Hypothalamus (tissue), 51 donors: ENCODE measurements at places on chromosomes 6 and 20.

GRCh38 chr6:124356276-124356810 is 552.7 kb downstream of the NKAIN2 start:
- no peak for DNase-seq

DNA sequence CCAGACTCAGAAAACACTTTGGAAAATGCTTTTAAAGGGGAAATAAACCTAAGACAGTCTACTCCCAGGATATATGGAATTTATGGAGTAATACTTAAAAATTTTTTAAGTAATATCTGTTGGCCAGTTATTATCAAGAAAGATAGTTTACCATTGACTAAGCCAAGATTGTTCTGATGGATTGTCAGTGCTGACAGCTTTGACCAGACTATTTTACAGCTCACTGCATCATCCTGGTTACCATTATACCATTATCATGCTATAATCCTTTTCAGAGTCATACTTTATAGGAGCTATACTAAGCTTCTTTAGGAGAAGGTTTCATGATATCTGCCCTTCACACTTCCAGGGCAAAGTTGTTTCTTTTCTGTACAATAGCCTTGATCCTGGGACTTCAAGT is 16.5 kb downstream of the GTF2H5 start:
- no peak for DNase-seq

GRCh38 chr20:63462244-63462643 is 10.2 kb downstream of the KCNQ2 start:
- DNase-seq = no peak

GRCh38 chr6:91483415-91484105 is 896.7 kb upstream of the MAP3K7 start:
- no peak for DNase-seq

GRCh38 chr6:20633566-20634340 is 99.5 kb downstream of the CDKAL1 start:
- DNase-seq = no peak

DNA sequence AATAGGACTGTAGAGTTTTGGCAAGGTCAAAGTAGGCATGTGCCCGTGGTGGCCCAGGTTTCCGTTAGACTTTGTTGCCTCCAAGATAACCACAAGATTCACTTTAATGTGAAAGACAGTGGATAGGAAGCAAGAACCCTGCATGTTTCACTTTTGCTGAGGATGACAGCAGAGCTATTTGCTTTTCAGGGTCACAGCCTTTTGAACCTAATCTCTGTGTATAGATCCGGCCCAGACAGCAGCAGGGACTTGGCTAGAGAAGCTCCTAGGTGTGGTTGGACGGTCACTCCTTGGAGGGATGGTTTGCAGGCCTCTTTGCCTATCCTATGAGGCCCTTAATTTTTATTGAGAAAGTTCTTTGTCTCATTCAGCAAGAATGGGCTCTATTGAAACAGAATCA is 538.8 kb downstream of the HACE1 start:
- DNase-seq = no peak

DNA sequence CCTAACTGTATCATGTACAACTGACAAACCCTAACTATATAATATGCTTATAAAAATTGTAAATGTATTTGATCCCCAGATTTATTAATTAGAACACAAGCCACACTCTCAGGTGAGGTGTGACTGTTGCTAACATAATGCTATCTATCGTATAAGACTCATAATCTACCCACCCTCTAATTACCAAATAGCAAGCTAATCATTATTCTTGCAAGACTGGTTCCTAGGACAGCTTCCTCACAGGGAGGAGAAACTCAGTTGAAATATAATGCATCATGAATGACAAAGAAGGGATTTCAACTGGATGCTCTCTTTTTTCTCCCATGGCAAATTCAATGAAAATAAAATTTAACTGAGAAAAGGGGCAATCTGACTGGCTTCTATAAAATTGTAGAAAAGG is 35.4 kb downstream of the ELOVL4 start:
- no peak for DNase-seq

DNA sequence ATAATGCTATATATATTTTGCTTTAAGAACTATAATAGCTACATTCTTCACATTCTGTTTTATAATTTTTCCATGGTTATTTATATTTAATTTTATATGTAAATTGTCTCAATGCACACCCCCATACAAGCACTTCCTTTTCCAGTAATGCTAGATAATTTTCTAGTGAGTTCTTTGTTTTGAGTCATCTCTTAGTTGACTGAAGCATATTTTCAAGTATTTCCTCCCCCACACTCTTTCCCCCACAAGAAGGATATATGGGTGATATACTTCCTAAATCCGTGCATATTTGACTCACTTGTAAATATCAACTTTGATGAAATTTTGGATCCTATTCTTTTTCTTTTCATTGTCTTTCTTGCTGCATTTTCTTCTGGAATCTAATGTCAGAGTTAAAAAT is 82.1 kb upstream of the SRSF6 start:
- DNase-seq = no peak

- DNase-seq = no peak
Observed at GRCh38 chr6:4294636-4295035, 159.3 kb upstream of the ECI2 start.

DNA sequence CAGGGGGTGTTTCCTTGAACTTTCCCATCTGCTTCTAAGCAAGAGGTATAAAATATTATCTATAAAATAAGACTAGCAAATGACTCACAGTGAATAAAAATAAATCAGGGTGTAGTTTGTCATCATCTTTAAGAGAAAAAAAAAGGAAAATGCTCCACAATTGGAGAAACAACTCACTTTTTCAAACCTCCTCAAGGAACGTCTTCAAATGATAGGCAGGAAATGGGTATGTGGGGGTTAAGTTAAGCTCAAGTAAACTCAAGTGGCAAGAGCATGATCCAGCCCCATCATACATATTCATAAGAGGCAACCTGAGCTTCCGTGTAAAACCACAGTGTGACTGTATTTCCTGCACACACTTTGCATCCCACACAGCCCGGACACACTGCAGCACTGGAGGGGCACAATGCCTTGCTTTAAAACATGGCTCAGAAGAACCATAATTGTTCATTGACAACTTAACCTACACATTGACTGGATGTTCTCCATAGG is 58.5 kb upstream of the CEP85L start:
- no peak for DNase-seq

GRCh38 chr6:42693725-42694323 is 28.6 kb downstream of the PRPH2 start:
- DNase-seq = no peak

DNA sequence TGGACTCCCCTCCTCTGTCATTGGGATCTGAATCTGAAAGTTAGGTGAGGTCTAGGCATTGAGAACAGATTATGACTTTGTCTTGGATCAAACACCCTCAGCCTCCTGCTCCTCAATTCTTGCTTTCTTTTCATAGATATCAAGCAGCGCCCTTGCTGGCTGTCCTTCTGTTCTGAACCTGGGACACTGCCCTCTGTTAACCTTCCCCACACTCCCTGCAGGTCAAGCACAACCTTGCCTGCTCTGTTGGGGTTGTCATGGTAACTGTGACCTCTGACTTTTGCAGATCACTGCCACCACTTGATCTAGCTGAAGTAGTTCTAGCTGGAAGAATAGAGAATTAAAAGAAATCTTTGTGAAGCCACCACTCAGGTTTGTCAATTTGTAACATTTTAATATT is 16.4 kb upstream of the MICA start:
- no peak for DNase-seq

DNA sequence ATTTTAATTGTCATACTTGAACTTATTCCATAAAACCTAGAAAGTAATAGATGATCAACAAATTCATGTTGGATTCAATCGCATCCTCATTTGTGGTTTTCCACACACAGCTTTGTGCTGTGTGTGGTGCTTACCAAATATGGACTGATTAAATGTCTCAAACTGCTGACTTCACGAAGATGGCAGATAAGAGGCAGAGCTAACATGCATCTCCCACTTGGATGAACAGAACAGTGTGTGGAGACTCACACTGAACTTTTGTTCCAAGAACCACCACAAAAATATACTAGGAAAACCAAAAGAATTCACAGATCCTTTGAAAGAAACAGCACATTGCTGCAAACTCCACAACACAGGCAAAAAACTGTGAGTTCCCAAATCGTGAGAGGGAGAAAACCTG is 603.7 kb downstream of the TENT5A start:
- no peak for DNase-seq

GRCh38 chr6:143232849-143233248 is 172.2 kb downstream of the AIG1 start:
- no peak for DNase-seq

DNA sequence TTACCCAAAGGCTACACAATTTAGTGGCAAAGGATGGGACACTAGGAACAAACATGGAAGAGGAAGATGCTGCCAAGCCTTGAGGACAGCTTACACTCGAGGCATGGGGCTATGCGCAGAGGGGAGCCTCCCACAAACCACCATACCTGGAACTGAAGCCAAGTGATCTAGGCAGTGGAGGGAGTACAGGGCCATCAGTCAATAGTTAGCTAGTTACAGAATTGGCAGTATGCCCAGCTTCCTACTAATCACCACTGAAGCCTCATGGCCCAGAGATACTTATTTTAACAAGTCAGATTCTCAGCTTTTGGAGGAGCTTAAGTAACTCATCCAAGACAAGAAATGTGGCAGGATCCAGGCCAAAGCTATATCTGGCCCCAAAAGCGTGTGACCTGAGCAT is 226.6 kb upstream of the MOCS1 start:
- no peak for DNase-seq

DNA sequence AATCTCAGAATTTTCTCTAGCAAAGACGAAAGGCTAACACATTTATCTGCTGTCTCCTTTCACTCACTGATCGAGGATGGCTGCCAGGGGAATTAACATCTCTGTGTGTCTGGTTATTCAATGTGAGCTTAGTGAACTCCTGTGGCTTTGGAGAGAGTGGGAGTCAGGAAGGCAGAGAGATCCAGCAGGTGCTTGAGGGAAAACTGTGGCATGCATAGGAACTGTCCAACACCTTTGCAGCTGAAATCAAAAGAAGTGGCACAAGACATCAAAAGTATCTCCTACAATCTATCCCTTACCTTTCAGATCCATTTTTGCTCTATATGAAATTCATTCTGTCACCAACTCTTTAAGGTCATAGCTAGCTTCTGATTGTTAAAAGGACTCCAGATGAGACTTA is 11.8 kb upstream of the FAM184A start:
- no peak for DNase-seq

- no peak for DNase-seq
Observed at GRCh38 chr6:128801621-128802020, 81.3 kb upstream of the LAMA2 start.

- DNase-seq = no peak
Observed at GRCh38 chr20:21004386-21005076, 101.6 kb downstream of the LINC00237 start.

DNA sequence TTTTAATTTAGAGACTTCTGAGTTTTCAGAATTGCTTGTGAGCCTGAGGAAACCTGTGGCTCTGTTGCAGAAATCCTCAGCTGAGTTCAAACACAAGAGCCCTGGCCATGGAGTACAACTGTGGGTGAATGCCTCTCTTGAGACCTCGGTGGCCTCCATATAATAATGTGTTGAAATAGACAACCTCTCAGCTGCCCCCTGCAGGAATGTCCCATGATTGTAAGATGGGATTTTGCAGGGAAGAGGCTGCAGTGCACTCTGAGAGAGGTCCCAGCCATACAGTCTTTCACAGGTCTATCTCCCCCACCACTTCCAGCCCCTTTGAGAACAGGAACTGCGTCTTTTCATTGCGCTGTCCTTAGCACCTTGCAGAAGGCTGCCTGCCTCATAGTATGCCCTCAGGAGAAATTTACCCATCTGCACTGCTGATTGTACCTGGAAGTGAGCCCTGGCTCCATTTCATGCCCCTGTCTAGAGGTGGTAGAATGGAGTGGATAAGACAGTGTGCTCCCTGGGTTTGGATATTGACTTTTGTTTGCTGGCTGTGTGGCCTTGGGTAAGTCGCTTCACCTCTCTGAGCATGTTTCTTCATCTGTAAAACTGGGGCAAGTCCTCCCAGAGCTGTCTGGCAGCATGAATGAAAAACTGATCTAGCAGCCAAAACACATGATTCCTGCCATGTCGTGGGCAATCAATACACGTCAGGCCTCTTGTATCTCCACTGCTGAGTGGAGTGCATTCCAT is 16.8 kb upstream of the CDH22 start:
- no peak for DNase-seq

- no peak for DNase-seq
Observed at GRCh38 chr6:10481101-10481500, 40.0 kb upstream of the GCNT2 start.

DNA sequence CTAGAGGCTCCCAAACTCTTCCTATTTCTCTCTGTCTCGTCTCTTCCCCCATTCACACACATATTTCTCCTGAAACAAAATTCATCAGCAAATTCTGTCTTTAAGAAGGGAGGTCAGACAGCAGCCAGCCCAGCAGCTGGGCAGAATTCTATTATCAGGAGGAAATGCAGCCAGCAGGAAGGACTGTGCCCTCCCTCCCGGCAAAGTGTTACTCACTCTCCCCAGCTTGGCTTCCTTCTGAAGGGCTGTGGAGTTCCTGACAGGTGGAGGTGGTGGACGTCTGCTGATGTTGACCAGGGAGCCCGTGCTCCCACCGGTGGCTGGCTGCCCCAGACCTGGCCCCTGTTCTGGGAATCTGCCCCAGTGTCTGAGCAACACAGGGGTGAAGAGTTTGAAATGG is 37.3 kb downstream of the KCNB1 start:
- no peak for DNase-seq

GRCh38 chr20:2320813-2321658 is 25.2 kb downstream of the TGM3 start:
- DNase-seq = no peak

DNA sequence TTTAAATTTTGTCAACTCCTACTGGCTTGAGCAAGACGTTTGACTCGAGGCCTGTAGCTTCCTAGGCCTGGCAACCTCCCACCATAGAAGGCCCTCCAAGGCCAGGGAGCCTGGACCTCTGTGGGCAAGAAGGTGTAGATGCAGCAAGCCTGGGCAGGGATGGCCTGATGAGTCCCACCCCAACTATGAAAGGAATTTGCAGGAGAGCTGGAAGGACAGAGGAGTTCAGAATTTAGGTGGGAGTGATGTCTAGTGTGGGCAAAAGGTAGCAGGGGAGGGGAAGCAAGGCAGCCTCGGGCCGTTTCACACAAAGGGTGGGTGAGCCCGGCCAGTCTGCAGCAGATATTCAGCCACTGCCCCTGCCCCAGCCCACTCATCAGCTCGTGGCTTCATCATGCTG is 245.2 kb downstream of the CDH26 start:
- no peak for DNase-seq

- DNase-seq = no peak
Observed at GRCh38 chr6:163460307-163460782, 45.8 kb downstream of the QKI start.

GRCh38 chr6:87723170-87724078 is 21.4 kb upstream of the AKIRIN2 start:
- peak; percentile 67 for DNase-seq

- no peak for DNase-seq
Observed at GRCh38 chr20:49456646-49457045, 25.8 kb downstream of the KCNB1 start.
